ENCODE measurements at places on chromosomes 13 and 19.

DNA sequence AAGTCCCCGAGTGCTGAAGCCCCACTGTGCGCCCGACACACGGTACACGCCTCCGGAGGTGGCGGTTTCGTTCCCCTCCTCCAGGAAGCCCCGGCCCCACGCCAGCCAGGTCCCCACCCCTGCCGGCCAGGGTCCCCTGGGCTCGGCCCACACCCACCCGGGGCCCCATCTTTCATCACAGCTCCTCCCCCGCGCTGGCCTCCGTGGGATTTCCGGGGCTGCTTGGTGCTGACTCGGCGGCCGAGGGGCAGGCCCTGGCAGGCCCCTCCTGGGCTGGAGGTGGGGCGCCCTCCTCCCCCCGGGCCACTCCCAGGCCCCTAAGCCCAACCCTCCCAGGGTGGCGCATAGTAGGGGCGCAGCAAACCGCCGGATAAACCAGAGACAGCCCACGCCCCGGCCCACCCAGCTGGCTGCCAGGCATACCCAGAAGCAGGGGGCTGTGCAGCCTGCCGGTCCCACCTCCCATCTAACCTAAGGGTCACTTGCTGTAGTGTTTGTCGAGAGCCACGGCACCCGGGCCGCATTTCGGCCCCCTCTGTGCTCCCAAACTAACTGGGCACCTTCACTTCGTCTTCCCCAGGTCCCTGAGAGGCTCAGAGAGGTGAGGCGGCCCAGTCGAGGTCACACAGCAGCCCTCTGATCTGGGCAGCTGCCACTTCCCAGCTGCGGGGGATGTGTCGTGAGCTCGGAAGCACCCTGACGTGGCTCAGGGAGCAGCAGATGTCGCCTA lies 6.6 kb downstream of the ZBTB7A start:
- DNase-seq = no peak

DNA sequence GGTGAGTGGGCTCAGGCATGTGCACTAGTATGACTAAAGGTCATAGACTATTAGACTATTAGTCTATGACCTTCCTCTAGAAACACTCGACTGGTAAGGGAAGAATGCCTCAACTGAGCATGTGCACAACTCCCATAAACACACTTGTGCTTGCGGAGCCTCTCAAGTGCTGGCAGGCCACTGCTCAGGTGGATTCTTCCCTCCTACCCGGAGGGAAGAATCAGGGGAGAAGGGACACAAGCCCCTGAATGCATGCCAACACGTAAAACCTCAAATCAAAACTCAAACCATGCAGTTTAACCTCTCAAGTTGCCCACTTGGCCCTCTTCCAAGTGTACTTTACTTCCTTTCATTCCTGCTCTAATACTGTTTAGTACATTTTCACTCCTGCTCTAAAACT lies 287.6 kb upstream of the SGCG start:
- no peak for DNase-seq

DNA sequence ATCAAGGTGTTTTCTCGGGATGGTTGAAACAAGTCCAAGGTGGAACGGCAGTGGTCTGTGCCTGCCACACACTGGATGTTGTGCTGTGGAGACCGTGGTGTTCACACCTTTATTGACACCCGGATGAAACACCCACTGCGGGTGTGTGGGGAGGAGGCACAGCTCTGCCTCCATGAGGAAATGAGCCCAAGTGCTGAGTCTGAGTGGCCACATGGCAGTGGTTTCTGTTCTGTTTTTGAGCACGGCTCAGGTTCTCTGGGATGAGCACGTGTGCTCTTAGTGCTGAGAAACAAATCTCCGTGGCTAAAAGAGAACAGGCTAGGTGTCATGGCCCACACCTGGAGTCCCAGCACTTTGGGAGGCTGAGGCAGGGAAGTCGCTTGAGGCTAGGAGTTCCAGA lies 29.5 kb downstream of the UPF1 start:
- no peak for DNase-seq

GRCh38 chr19:8110931-8111330 lies 38.5 kb downstream of the FBN3 start:
- DNase-seq = no peak

Measured in foreskin fibroblast (primary cell).